ENCODE measurements at places on chromosomes 7 and 10. TPM values are rescaled to one million over a fixed set of nuclear protein-coding genes. Genes with fewer than 3 reads are reported as not detected.

Gene IL15RA
- 1.2 TPM for polyA plus RNA-seq

GRCh38 chr10:112587729-112588128, 140.7 kb downstream of the VTI1A start:
- no peak for DNase-seq

DNA sequence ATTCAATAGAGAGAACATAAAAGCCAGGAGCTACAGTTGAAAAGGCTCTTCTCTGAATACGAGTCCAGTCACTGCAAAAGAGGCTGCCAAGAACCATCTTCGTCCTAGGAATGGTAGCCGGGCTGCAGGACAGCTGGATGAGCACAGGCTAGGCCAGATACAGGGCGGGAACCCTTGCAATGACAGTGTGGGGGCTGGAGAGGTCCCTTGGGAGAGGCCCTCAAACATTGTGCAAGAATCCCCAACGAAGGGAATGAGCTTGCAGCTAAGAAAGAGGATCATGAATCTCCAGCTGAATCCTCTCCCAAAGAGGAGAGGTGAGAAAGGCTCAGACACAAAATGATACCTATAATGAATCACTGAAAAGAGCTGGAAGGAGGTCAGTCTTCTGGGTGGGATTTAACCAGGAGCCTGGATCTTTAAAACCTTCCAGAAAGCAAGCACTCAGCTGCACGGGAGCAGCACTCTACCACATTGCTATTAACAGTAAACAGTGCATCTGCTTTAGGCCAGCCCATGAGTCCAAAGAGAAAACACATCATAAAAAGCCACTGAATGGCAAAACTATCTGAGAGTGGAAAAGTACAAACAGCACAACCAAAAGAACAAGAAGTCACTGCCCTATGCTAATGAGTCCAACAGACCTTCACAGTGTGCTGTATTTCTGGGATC, 287.9 kb downstream of the TNS3 start:
- DNase-seq: no peak

- DNase-seq: no peak
Measured at GRCh38 chr7:22202141-22202540, 154.8 kb downstream of the RAPGEF5 start.

DNA sequence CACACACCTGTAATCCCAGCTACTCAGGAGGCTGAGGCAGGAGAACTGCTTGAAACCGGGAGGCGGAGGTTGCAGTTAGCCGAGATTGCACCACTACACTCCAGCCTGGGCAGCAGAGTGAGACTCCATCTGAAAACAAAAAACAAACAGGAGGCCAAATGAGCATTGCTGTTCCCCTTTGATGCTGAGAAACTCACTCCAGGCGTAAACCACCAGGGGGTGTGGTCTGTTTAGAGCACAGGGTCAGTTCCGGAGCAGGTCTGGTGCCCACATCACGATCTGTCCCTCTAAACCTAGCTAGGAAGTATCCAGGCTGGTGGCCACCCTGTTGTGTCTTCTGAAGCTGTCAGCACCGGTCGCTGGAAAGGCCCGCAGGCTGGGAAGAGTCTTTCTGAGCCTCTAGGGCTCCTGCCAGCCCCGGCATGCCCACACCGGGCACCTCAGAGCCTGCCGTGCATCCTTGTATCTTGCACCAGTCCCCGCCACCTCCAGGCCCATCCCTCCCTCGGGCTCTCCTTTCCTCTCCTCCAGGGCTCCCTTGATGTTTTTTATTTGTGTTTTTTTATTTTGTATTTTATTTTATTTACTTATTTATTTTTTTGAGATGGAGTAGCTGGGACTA, 66.3 kb upstream of the SH2B2 start:
- DNase-seq: no peak

Gene PAX4
- polyA plus RNA-seq: not detected

Gene FAM25A
- polyA plus RNA-seq: not detected

Gene RSPH10B2
- polyA plus RNA-seq: 0.96 TPM

DNA sequence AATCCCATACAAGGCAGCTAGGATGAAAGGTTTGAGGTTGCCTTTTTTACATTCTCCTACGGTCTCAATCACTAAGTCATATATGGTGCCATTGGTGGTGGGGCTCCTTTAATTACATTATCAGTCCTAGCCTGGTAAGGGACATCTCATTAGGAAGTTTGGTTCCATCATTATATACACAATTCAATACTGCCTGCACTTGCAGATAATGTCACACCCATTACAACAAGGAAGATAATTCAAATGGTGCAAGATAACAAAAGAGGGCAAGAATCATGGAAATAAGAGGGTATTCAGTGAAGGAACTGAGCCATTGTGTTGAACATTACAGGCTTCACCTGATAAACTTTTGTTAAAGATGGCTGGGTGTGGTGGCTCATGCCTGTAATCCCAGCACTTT, 1.7 kb upstream of the TMEM248 start:
- DNase-seq: no peak

- DNase-seq: no peak
Measured at GRCh38 chr7:148270576-148270975, 320.0 kb upstream of the C7orf33 start.

Gene PRLHR
- not detected for polyA plus RNA-seq

DNA sequence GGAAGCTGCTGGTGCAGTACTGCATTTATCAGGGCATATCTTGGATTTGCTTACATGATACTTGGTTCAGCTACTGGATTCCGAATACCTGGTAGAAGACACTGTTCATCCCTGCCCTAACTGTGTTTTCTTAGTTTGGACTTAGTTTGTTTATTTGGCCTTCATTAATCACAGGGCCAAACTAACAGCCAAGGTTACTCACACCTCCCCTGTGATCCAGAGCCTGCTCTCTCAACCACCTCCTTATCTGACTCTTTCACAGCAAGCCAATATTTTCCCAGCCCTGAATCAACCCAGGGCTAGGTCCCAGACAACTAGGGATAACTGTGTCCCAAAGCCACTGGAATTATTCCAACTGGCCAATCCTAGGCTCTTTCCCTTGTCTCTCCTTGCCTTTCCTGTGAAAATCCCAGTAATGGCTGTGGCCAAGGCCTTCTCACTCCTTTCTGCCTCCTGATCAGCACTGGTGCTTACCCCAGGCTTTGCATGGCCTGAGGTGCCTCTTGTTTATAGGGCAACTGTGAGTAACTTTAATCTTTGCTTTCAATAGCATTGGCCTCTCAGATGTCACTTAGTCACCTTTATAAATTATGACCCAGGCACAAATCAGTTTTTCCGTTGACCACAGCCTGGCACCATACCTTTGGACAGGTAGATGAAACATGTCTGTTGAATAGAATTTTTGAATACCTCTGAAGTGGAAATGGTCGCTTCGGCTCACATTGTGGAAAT, 9.3 kb upstream of the JCAD start:
- DNase-seq: no peak

GRCh38 chr7:66114743-66115649, at the start of gene CRCP:
Gene CRCP (plus strand): TSS chr7:66114847. CDS start chr7:66114963, 116 bp downstream.
- peak; percentile 65 for DNase-seq

DNA sequence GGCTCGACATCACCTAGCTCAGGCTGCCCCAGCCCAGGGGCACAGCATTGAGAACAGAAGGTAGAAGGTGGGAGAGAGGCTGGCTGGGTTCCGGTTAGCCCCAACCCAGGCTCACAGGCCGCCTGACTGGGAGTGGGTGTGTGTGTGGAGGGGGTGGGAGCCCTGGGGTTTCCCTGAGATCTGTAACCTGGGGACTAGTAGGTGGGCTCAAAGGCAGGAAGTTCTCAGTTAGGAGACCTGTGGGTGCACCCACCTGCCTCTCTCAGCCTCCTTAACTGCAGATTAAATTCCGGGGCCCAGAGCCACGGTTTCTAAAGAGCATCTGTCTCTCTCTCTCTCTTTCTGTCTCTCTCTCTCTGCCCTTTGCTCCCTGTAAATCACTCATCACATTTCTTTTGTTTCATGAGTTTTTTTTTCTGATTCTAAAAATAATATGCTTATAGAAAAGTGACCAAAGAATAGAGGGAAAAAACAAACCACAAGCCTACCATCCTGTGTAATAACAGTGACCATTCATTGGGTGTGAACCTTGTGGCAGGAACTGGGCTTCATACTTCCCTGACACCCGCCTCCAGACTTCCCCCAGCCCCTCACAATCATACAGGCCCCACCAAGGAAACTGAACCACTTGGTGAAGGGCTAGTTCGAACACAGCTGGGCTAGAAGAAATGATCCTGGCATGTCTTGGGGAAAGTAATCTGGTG, 83.4 kb upstream of the SMNDC1 start:
- no peak for DNase-seq

DNA sequence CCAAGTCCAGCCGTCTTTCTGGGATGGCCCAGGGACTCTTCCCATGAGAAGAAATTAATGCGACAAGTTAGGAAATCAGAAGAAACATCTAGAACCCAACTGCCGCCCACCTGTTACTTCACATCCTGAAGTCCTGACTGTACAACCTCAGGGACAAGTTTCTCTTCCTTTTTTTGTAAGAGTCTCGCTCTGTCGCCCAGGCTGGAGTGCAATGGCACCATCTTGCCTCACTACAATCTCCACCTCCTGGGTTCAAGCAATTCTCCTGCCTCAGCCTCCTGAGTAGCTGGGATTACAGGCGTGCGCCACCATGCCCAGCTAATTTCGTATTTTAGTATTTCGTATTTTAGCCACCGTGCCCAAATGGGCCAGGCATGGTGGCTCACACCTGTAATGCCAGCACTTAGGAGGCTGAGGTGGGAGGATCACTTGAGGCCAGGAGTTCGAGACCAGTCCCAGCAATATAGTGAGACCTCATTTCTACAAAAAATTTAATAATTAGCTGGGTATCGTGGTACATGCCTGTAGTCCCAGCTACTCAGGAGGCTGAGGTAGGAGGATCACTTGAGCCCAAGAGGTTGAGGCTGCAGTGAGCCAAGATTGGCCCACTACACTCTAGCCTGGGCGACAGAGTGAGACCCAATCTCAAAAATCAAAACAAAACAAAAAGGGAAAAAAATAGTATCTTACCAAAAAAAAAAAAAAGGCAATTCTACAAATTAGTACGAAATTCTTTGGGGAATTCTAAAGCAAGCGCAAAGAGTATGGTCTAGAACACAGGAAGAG, 20.8 kb downstream of the LAT2 start:
- no peak for DNase-seq

DNA sequence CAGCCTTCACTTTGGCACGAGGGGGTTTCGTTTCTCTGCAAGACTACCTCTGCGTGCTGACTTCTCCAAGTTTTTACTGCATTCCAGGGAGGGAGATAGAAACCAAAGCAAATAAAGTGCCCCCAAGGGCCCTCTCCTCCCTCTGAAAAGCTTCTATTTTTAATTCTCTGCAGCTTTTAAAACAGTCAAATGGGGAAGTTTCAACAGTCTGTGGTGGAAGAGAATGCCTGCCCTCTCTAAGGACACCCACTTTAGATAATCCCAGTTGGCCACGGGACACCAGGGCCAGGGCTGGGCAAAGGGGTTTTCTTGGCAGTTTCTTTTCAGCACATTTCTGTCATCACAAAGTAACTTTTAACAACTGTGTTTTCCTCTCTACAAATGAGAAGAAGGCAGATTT, 386.7 kb upstream of the NPVF start:
- DNase-seq: no peak

DNA sequence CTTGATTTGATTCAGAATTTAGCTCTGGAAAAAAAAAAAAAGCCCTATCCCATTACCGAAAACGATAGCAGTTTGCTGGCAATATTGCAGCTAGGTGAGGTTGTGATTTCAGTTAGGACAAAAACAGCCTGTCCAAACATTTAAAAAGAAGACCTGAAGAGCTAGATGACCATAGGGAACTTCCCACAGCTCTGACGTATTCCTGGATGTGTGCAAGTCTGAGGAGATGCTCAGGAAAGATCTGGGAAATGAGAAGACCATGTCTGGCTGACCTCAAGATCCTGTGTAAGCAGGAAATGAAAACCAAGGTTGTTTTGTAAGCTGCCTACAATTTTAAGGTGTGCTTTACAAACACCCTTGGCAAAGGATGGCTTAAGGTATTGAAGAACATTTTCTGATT, 88.7 kb downstream of the RAMP3 start:
- no peak for DNase-seq

DNA sequence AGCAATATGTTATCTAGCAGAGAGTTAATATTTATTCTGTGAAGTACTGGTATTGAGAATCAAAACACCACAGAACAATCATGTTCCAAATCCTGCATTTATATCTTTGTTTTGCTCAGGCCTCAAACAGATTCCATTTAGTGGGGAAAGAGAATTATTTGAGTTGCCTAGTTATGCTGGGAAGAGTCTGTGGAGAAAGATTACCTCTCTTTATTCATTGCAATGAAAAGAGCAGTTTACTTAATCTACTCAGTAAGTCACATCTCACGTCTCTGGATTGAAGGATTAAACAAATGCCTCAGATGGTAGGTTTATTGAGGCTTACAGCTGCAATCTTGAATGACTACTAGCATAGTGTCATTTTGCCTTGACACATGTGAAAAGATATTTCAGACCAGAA, 76.4 kb downstream of the RUNDC3B start:
- DNase-seq: no peak

Gene ANKRD30A
- polyA plus RNA-seq: not detected

GRCh38 chr10:67884313-67884841, at the start of gene SIRT1:
Gene SIRT1 (plus strand): TSS chr10:67884656. CDS start chr10:67884722, 66 bp downstream.
- peak; percentile 85 for DNase-seq

DNA sequence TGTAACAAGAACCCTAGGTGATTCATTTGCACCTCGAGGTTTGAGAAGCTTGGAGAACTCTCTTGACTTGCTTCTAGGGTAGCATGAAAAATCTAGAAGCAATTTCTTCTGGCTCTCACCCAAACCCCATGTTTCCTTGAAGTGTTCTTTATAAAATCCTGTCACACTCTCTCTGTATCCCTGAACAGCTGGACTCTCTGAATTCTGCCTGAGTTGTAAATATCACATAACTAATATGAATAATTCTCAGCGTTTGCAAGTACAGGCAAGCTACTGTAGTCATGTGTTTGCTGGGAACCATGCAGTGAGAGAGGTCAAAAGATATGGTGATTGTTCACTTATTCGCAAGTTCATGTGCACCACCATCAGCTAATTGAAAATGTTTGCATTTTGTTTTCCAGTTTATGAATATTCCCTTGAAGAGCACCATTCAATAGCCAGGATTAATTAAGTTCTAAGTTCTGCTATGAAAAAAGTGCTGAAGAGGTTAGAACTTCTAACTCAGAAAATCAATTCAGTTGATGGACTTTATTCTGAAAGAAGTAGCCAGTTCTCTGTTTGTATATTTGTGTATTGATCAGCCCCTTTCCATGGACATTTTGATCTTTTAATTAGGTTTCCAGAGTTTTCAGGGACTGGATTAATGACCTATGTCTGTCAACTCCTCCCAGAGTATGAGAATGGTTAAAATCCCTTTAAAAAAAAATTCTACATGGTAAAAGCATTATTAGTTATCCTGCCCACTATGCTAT, 243.0 kb downstream of the PLXDC2 start:
- no peak for DNase-seq

Gene STRIP2
- polyA plus RNA-seq: 3.4 TPM

Gene RAPGEF5
- 42.1 TPM for polyA plus RNA-seq

- DNase-seq: no peak
Measured at GRCh38 chr7:108723381-108723814, 153.7 kb downstream of the DNAJB9 start.

Gene SVIL
- polyA plus RNA-seq: 34.4 TPM

- DNase-seq: no peak
Measured at GRCh38 chr7:22578007-22578733, 78.2 kb upstream of the STEAP1B start.

Data from right renal cortex interstitium (tissue), 3 donors.